NCI-H2081 treated with DMSO at 0.1 percent for 48 hours (cell line): ENCODE measurements at places on chromosomes 2 and 18.

- DNase-seq, result no peak
Observed at GRCh38 chr2:47724221-47724981, 58.5 kb upstream of the MSH6 start.

GRCh38 chr2:45172760-45173392 is 163.6 kb upstream of the SIX2 start:
- DNase-seq, result no peak

DNA sequence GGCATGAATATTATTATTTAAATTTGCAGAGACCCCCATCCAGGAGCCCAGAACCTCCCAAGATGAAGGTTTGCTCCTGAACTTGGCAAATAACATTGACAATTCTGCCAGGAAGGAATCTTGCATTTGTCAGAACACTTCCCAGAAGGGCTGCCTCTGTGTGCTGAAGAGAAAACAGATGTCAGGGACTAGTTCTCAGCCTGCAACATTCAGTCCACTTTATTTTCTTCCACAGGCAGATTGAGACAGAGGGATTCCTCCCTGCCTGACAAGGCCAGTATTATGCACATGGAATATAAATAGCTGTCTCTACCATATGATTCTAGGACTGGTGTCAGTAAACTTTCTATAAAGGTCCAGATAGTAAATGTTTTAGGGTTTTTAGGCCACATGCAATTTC is 171.5 kb upstream of the SIX2 start:
- DNase-seq, result no peak

GRCh38 chr2:26632624-26633185 is 8.5 kb downstream of the CIB4 start:
- no peak for DNase-seq

DNA sequence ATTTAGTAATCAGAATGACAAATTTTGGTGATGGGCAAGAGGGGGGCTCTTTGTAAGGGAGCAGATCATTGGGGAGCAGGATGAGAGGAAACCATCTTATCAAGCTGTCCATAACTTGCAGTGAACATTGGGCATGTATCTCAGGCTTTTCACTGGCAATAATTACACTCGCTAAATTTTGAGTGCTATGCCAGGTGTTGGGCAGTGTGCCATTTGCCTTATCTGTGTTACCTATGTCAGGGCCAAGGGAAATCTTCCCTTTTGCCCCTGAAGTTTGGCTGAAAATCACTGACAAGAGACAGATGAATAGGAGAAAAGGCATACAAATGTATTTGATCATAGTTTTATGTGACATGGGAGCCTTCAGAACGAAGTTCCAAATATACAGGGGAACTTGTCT is 39.0 kb downstream of the NOSTRIN start:
- DNase-seq, result no peak

GRCh38 chr2:47232738-47233415 is 77.8 kb upstream of the STPG4 start:
- no peak for DNase-seq

- DNase-seq, result no peak
Observed at GRCh38 chr2:162164802-162165201, 12.8 kb upstream of the GCG start.

DNA sequence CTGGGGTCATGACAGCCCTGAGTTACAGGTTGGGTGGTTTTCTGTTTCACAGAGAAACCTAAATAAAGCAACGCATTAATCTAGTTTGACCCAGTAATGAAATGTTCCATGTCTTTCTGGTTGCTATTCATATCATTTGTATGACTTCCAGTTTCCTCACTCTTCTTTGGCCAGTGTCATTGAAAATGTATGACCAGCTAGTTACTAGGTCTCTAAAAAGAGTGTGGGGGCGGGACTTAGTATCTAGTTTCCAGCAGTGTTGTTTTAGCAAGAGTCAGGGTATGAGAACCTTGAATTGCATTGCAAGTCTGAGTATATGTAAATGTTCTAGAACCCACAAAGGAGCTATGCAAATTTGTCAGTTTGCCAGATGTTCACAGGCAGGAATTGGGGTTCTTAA is 47.7 kb downstream of the SLC9A2 start:
- DNase-seq, result no peak

GRCh38 chr2:222690564-222691200 is 19.2 kb downstream of the MOGAT1 start:
- peak; percentile 16 for DNase-seq

- no peak for DNase-seq
Observed at GRCh38 chr2:239773228-239774141, 251.7 kb downstream of the NDUFA10 start.

- DNase-seq, result no peak
Observed at GRCh38 chr2:212960336-212960735, 191.1 kb downstream of the IKZF2 start.

DNA sequence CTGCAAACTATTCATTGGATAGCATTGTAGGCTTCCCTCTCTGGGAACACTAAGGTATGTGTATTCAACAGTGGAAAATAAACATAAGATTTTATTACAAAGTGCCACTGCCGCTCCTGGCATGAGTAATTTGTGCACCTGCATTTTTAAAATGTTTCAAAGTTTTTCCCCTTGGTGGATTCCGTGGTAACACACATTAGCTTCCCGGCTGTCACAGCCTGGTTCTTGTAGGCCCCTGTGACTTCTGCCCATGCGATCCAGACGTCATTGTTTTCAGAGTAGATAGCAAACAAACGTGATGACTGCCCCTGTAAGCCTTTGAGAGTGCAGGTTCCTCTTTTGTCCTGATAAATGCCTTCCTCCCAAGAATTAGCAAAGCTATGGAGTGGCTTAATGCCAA is 421.0 kb downstream of the ZNF521 start:
- DNase-seq, result no peak

DNA sequence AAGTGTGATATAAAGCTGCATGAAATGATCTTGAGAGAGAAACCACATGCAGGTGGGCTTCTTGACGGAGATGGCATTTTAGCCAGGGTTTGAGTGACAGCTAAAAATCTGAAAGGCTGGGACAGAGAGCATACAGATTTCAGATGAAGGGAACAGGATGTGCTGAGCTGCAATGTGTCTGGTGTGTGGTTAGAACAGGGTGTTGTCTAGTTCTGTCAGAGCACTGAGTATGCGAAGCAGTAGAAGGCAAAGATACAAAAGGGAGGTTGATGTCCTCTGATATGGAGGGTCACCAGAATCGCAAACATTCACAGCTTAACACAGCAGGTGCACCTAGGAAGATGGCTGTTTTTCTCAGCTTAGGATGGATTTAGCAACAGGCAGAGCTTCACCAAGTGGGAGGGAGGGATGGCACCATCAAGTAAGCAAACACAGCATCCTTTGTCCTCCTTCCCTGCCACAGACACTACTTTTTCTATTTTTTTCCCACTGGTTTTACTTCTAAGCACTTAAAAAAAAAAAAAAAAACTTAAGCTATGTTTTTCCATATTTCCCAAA is 182.5 kb downstream of the TMX3 start:
- DNase-seq, result no peak

GRCh38 chr2:497770-498492 is 179.3 kb downstream of the TMEM18 start:
- DNase-seq, result no peak

DNA sequence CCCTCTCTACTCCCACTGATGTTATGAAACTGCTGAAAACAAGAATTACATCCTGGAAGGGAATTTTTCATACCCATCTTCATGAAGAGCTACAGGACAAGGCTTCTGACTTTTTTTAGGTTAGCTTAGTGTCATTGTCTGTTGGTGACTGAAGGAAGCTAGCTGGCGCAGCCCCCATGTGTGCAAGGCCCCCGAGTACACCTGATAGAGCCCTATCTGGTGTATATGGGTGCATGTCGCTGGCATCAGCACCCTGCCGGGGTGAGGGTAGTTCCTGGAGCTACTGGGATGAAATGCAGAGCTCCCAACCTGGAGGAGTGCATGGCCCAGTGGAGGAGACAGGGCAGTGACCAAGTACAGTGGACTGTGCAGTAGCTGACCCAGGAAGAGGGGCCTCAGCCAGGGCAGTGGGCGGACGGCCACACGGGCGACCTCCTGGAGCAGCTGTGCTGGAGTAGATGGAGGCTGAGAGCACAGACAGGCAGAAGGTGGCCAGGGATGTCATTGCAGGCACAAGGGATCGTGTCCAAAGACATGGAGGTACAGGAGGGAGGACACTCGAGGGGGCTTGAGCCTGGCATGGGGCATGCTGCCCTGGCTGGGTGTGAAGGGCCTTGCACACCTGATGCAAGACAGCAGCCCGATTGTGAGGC is 12.1 kb downstream of the IMPA2 start:
- no peak for DNase-seq

DNA sequence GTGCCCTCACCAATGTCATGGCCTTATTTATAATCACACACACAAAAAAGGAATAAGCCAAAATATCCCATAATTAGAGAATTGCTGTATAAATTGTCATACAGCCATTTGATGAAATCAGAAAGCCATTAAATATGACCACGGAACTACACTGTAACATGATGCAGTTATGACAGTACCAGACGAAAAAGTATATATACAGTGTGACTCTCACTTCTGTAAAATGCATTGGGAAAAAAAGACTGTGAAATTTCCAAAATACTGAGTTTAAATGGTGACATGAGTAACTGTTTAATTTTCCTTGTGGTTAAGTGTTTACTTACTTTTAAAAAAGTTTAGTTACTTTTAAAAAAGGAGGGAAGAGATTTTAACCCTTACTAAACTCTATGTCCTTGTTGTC is 25.4 kb downstream of the UXS1 start:
- no peak for DNase-seq

GRCh38 chr2:11821705-11822104 is 75.3 kb downstream of the LPIN1 start:
- no peak for DNase-seq
